ENCODE measurements at places on chromosomes 1 and 21. TPM values are rescaled to one million over a fixed set of nuclear protein-coding genes. Genes with fewer than 3 reads are reported as not detected.

DNA sequence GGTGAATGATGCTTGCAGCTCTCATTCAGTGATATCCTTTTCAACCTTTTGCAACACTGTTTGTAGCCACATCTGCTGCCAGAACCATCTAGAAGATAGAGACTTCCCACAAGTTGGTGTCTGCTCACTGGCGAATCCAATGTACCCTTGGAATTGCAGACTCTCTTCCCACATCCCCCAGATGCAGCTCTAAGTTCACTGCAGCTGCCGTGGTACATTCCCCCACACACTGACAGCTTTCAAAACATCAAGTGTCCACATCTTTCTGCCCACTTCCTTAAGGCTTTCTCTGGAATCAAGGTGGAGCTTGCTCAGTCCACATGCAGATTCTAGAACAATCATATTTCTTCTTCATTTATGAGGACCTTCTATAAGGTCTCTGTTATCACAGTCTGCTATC, 99.2 kb downstream of the PLPPR4 start:
- DNase-seq = no peak

GRCh38 chr1:241462391-241462790, 57.2 kb downstream of the FH start:
- DNase-seq = no peak

DNA sequence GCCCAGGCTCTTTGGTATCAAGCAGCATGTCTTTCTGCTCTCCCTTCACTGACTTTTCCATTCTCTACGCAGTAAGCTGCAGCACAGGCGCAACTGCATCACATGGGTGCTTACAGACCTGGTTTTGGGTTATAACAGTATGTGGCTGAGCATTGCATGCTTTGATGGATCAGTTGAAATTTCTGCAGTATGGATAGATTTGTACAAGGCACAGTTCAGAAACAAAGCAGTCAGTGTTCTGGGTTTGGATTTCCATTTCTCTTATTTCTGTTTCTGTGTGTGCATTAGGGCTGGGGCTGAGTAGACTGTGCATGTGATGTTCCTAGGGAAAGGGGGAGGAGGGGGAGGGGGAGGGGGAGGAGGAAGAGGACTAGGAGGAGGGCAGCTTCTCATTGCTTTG, 4.5 kb downstream of the FAM163A start:
- no peak for DNase-seq

DNA sequence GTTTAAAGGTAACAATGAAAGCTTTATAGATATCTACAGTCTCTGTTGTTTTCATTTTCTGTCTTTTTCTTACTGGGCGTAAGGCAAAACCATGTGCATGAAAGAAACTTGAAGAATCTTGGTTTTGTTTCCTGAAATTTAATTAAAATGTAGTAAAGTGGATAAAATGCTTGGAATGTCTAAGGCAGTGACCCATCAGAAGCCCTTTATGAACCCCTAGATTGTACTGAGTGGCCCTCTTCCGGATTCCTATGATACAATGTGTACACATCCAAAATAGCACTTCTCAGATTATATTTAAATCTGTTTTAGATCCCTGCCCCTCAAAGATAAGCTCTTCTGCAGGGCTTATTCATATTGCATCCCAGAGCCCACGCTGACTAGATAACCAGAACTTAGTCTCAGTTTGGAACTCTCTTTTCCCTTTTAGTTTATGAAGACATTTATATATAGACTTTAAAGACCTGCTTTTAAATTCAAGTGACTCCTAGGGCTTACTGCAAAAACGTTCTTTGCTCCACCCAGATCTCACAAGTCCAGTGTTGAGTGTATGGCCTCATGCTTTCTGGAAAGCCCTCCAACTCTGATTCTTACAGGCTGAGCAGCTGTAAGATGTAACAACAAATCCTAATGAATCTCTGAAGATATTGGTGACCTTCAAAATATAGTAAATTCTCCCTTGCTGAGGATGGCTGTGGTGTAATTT, 142.9 kb downstream of the LRRC7 start:
- no peak for DNase-seq

- no peak for DNase-seq
Measured at GRCh38 chr1:32494196-32494595, 29.3 kb downstream of the ZBTB8B start.

DNA sequence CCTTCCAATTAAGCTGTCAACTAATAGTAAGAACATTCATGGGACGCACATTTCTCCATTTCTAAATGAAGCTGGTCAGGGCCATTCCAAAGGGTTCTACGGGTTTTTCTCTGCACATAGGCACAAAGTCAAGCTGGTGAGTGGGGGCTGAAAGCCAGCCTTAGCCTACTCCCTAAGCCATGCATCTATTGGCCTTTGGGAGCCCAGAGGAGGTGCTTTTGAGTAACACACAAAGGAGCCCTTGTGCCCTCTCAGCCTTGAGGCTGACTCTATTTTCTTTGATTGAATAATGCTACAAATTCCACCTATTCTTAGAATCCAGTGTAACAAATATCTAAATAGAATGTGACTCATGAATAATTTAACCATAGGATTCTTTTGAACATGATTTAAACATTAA, 73.6 kb downstream of the RGS13 start:
- DNase-seq = no peak

DNA sequence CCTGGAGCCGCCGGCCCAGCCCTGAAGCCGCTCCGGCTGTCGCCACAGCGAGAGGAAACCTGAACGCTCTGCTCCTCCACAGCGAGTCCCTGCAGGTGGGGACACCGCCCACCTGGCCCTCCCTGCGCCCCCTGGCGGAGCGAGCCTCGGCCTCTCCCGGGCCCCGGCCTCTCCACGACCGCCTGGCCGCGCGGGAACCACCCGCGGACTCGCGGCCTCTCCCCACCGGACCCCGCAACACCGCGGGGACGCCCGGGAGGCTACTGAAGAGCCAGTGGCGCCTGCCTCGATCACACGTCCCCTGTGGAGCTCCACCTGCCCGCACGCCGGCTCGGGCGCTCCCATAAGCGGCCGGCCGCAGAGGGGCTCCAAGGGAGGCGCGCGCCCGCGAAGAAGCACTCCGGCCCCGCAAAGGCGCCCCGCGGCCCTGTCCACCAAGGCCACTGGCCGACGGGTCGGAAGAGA, 109.6 kb downstream of the KCNN3 start:
- no peak for DNase-seq

- DNase-seq = no peak
Measured at GRCh38 chr1:2510366-2511155, 15.8 kb downstream of the PANK4 start.

DNA sequence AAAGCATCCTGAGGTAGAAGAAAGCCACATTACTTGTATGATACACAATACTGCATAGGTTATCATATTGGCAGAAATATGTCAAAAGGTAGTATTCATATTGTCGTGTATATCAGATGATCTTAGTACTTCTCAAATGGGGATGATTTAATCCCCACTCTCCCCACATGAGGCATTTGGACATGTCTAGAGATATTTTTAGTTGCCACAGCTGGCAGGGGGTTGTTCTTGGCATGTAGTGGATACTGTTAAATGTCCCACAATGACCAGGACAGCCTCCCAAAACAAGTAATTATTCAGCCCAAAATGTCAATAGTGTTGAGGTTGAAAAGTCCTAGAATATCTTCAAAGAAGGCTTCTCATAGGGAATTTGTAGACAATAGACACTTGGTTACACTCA, 162.8 kb downstream of the NEGR1 start:
- DNase-seq = no peak

- DNase-seq = peak; percentile 67
Measured at GRCh38 chr1:59186656-59187055, 110.2 kb upstream of the FGGY start.

GRCh38 chr1:66563094-66563800, 29.3 kb downstream of the SGIP1 start:
- peak; percentile 91 for DNase-seq

GRCh38 chr1:178941261-178941689, 70.4 kb upstream of the ANGPTL1 start:
- no peak for DNase-seq

- DNase-seq = no peak
Measured at GRCh38 chr1:73576083-73576482, 621.9 kb downstream of the LRRIQ3 start.

DNA sequence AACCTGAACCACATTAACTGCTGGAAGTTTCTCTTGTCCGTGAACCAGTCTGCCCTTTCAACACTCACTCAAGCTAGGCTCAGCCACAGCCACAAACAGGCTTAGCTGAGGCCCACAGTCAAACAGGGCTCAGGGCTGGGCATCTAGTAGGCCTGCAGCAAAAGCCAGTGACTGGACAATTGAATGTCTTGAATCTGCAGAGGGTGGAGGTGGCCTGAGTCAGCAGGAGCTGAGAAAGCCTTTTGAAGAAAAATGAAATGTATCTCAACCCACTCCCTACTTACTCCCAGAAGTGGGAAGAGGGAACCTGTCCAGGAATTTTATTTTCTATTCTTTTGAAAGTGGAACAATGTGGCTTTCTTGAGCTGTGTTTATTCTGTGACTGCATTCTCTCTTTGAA, 95.4 kb downstream of the PTPRU start:
- DNase-seq = no peak

GRCh38 chr1:247701338-247701737, 15.1 kb downstream of the OR6F1 start:
- no peak for DNase-seq

GRCh38 chr1:51442198-51442597, 76.9 kb downstream of the EPS15 start:
- no peak for DNase-seq

DNA sequence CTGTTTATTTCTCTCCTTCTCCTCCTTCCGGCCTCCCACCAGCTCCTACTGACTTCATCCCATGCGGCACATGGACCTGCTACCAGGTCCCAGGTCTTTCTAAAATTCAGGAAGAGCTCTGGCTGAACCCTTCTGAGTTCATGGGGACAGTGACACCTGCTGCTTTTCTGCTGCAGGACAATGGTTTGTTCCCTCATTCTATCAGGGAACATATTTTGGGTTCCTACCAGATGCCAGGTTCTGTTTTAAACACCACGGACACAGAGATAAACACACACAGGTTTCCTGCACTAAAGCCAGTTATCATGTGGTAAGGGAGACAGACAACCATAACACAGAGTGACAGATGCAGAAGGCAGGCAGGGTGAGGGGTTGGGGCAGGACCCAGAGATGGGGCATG, 114.0 kb upstream of the RAB4A start:
- DNase-seq = no peak

- DNase-seq = peak; percentile 79
Measured at GRCh38 chr1:232477728-232478127, 152.2 kb downstream of the SIPA1L2 start.

- DNase-seq = no peak
Measured at GRCh38 chr21:45409466-45410150, 4.6 kb downstream of the COL18A1 start.

The NES gene
- 15.7 TPM for polyA plus RNA-seq

The IGSF5 gene
- not detected for polyA plus RNA-seq

The KRTAP13-3 gene
- polyA plus RNA-seq = not detected

The ZMYND12 gene
- polyA plus RNA-seq = 0.36 TPM

The OR2T5 gene
- not detected for polyA plus RNA-seq

The C1orf159 gene
- 2.3 TPM for polyA plus RNA-seq

The SLC39A1 gene
- 84.0 TPM for polyA plus RNA-seq

The PLA2G5 gene
- not detected for polyA plus RNA-seq

The CAMK1G gene
- polyA plus RNA-seq = 2.0 TPM

All from AG04450 (cell line).